ENCODE measurements at places on chromosomes 7 and 10. TPM values are rescaled to one million over a fixed set of nuclear protein-coding genes. Genes with fewer than 3 reads are reported as not detected.

Gene CALML5
- total RNA-seq: not detected

Gene TMEM229A
- not detected for total RNA-seq

DNA sequence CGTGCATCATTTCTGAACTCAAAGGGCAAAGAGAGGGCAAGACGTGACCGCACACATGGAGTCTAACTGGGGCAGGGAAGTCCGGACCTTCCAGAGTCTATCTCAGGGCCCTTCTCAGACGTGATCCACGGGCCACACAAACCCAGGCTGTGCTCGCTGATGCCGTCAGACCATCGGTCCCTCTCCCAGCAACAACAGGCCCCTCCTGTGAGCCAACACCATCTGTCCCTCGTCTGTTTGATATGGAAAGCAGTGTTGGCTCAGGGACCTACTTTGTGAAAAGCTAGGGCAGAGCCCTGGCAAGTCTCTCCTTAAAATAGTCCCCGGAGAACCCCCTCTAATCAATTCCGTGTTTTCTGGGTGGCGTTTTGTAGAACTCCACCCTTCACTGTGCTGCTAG, 208.8 kb downstream of the TCERG1L start:
- no peak overlapping the region for H3K27ac ChIP-seq
- H3K36me3 ChIP-seq: no peaks in the 10 kb centered on the region
- DNase-seq: no peak
- H3K4me3 ChIP-seq: no peak overlapping the region
- H3K27me3 ChIP-seq: no peaks in the 10 kb centered on the region
- no peaks in the 10 kb centered on the region for H3K4me1 ChIP-seq

DNA sequence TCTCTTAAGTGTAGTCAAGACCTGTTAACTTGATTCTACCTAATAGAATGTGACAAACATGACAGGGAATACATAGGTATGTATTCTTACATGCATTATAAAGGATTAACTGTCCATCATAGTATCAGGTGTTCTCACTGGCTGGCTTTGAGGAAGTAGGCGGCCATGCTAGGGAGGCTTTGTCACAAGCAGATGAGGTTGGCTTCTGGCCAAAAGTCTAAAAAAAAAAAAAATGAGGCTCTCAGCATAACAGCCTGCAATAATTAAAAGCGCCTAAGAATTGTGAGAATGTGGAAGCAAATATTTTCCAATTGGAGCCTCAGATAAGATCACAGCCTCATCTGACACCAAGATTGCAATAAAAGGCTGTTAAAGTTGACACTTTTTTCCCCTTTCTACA, 1256.8 kb upstream of the SORCS1 start:
- H3K27me3 ChIP-seq: no peaks in the 10 kb centered on the region
- no peaks in the 10 kb centered on the region for H3K36me3 ChIP-seq
- no peak for DNase-seq

Gene VCL
- 231 TPM for total RNA-seq

Gene CYP3A7
- not detected for total RNA-seq

DNA sequence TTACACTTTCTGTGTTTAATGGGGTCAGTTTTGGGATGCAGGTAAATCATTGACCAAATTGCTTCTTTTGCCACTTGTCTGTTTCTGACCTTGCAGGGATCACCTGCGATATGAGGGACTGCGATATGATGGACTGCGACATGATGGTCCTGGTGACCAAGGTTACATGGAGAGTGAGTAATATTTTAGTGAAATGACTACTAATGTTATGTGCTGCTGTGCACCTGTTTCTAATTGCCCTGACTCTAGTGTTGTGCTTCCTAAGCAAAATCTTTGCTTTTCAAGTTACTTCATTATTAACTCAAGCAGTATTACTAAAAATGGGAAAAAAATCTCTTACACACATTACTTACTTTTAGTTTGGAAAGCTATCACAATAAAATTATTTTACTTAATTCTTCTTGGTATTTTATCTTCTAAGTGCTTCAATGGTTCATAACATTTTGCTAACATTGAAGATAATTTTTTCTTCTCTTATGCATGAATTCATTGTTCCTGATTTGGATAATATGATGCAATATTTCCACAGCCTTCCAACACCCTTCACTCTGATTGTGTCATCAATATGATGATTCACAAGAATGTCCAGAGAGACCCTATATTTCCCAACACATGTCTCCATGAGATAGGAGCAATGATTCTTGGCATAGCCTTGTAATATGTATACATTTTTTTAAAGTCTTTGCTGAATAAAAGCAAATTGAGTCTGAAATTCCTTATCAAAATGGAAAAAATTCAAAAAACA, 306.2 kb upstream of the AKR1E2 start:
- no peak overlapping the region for H3K4me3 ChIP-seq
- no peaks in the 10 kb centered on the region for H3K4me1 ChIP-seq
- DNase-seq: no peak
- H3K27ac ChIP-seq: no peak overlapping the region

DNA sequence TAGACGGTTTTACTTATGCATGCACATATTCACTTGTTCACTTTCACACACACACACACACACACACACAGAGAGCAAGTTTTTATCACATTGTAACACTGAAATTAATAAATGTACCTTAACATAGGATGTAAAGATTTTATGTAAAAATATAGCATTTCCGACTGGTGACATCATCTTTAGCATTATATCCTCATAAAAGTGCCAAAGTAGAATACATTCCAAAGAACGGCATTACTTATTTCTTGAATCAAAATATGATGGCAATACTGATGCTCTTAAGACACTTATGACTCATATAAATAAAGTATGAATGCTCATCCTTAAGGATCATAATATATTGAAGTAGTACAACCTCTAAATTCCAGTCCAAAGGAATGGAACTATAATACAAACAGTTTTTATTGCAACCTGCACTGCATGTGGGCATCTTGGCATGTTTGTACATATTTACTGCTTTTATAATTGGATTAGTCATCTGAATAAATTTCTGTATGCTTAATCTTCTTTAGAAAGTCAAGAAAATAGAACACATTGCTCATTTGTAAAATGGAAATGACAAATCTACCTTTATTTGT, 290.0 kb upstream of the SEMA3A start:
- DNase-seq: no peak
- H3K36me3 ChIP-seq: no peaks in the 10 kb centered on the region
- no peak overlapping the region for H3K27ac ChIP-seq
- no peaks in the 10 kb centered on the region for H3K4me1 ChIP-seq
- H3K27me3 ChIP-seq: no peaks in the 10 kb centered on the region
- H3K4me3 ChIP-seq: no peak overlapping the region

Gene AOC1
- not detected for total RNA-seq

GRCh38 chr10:126156012-126156411, 232.3 kb downstream of the ADAM12 start:
- H3K27ac ChIP-seq: no peak overlapping the region
- H3K4me3 ChIP-seq: no peak overlapping the region
- no peaks in the 10 kb centered on the region for H3K4me1 ChIP-seq
- no peaks in the 10 kb centered on the region for H3K36me3 ChIP-seq

- H3K36me3 ChIP-seq: no peaks in the 10 kb centered on the region
- no peak overlapping the region for H3K27ac ChIP-seq
- no peaks in the 10 kb centered on the region for H3K27me3 ChIP-seq
- H3K4me1 ChIP-seq: peaks cover 6% of the 10 kb centered on the region
- H3K4me3 ChIP-seq: no peak overlapping the region
Observed at GRCh38 chr10:121886997-121887622, 40.7 kb downstream of the ATE1 start.

Gene METTL27
- total RNA-seq: 1.2 TPM

- H3K36me3 ChIP-seq: peaks cover 42% of the 10 kb centered on the region
- no peak for DNase-seq
- H3K4me1 ChIP-seq: peaks cover 7% of the 10 kb centered on the region
- no peak overlapping the region for H3K4me3 ChIP-seq
- H3K27ac ChIP-seq: no peak overlapping the region
- H3K27me3 ChIP-seq: no peaks in the 10 kb centered on the region
Observed at GRCh38 chr10:6108072-6108471, 19.2 kb downstream of the RBM17 start.

Gene FGFBP3
- total RNA-seq: 0.38 TPM
